Esophagus squamous epithelium (tissue), 5 donors: ENCODE measurements at places on chromosomes 6 and 20.

GRCh38 chr6:7410851-7411250 is 21.2 kb downstream of the RIOK1 start:
- no peak overlapping the region for H3K27ac ChIP-seq
- no peak overlapping the region for H3K4me3 ChIP-seq
- H3K27me3 ChIP-seq: no peaks in the 10 kb centered on the region
- DNase-seq: no peak

GRCh38 chr20:362271-363254 is 15.7 kb downstream of the NRSN2 start:
- H3K27ac ChIP-seq: no peak overlapping the region
- H3K4me3 ChIP-seq: no peak overlapping the region
- H3K27me3 ChIP-seq: no peaks in the 10 kb centered on the region
- H3K4me1 ChIP-seq: no peaks in the 10 kb centered on the region

- no peaks in the 10 kb centered on the region for H3K27me3 ChIP-seq
- H3K36me3 ChIP-seq: no peaks in the 10 kb centered on the region
- H3K27ac ChIP-seq: no peak overlapping the region
- no peak overlapping the region for H3K4me3 ChIP-seq
Measured at GRCh38 chr6:90156861-90157260, 139.8 kb downstream of the BACH2 start.

- peaks cover 3% of the 10 kb centered on the region for H3K4me1 ChIP-seq
- no peak for DNase-seq
- no peak overlapping the region for H3K27ac ChIP-seq
Measured at GRCh38 chr20:52204136-52204535, 12.6 kb upstream of the ZFP64 start.

GRCh38 chr20:52270001-52270606 is 78.5 kb upstream of the ZFP64 start:
- no peak overlapping the region for H3K4me3 ChIP-seq
- no peaks in the 10 kb centered on the region for H3K4me1 ChIP-seq
- H3K36me3 ChIP-seq: no peaks in the 10 kb centered on the region
- H3K27me3 ChIP-seq: no peaks in the 10 kb centered on the region
- no peak overlapping the region for H3K27ac ChIP-seq

DNA sequence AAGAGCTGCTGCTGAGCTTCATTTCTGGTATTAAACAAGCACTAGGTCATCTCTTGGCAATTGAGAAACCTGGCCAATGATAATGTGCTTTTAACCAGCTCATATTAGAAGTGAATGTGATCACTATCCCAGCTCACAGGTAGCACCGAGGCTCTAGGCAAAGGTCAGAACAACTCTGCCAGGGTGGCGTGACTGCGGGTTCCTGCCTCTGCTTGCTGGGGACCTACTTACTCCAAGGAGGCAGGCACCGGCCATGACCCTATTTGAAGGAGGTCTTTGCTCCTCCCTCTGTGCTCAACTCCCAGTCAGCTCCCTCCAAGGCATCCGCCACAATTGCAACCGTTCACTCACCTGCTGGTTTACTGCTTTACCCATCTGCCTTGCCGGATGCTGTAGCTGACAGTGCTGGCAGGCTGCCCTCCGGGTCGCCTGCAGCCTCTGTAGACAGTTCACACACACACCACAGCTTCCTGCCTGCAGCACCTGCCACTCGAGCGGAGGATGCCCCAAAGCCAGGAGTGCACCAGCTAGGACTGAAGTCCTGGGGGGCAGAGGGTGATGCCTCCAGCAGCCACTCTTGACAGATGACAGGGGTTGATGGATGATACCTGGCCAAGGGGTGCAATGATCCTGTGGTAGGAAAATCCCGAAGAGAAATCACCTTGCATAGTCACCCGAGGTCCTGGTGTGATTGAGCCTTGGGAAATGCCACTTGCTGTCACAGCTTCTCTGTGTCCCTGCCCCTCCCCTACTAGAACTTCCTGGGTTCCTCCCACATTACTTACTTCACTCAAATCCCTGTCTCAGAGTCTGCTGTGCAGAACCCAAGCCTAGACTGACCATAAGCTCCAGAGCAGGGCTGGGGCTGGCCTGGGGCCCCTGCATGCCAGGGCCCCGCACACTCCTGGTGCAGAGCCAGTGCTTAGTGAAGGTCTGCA is 8.8 kb upstream of the VSX1 start:
- no peak for DNase-seq
- H3K27ac ChIP-seq: no peak overlapping the region
- H3K4me3 ChIP-seq: no peak overlapping the region
- H3K4me1 ChIP-seq: no peaks in the 10 kb centered on the region
